ENCODE measurements at places on chromosomes 1 and 21.
A peak's percentile ranks its signal among the peaks of the same experiment; 100 is the strongest.

- no peak overlapping the region for H3K27ac ChIP-seq
- H3K36me3 ChIP-seq = no peaks in the 10 kb centered on the region
- DNase-seq = no peak
- no peaks in the 10 kb centered on the region for H3K4me1 ChIP-seq
- H3K4me3 ChIP-seq = no peak overlapping the region
- no peaks in the 10 kb centered on the region for H3K27me3 ChIP-seq
These were observed 49.8 kb upstream of the SCAF4 start for GRCh38 chr21:31781737-31782136.

GRCh38 chr21:26842300-26842699 lies 2.9 kb downstream of the ADAMTS1 start:
- peak overlapping the region; percentile 51 for H3K4me3 ChIP-seq
- H3K27ac ChIP-seq = peak overlapping the region; percentile 30
- H3K4me1 ChIP-seq = peaks cover 4% of the 10 kb centered on the region

DNA sequence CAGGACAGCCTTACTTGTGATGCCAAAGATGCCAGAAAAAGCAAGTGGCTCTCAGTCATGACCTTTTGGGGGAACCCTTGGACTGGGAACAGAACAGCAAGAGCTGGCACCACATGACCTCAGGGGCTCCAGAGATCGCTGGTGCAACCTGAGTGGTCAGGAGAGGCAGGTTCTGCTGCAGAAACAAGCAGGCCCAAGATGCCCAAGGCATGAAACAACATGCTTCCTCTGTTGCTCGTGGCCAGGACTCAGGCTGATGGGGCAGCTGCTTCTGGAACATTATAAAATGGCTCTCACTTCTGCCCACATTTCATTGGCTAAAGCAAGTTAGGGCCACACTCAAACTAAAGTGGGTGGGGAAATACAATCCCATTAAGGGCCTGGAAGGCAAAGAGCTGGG lies 17.7 kb upstream of the CLSTN1 start:
- H3K4me3 ChIP-seq = no peak overlapping the region
- H3K27me3 ChIP-seq = no peaks in the 10 kb centered on the region
- H3K36me3 ChIP-seq = no peaks in the 10 kb centered on the region

DNA sequence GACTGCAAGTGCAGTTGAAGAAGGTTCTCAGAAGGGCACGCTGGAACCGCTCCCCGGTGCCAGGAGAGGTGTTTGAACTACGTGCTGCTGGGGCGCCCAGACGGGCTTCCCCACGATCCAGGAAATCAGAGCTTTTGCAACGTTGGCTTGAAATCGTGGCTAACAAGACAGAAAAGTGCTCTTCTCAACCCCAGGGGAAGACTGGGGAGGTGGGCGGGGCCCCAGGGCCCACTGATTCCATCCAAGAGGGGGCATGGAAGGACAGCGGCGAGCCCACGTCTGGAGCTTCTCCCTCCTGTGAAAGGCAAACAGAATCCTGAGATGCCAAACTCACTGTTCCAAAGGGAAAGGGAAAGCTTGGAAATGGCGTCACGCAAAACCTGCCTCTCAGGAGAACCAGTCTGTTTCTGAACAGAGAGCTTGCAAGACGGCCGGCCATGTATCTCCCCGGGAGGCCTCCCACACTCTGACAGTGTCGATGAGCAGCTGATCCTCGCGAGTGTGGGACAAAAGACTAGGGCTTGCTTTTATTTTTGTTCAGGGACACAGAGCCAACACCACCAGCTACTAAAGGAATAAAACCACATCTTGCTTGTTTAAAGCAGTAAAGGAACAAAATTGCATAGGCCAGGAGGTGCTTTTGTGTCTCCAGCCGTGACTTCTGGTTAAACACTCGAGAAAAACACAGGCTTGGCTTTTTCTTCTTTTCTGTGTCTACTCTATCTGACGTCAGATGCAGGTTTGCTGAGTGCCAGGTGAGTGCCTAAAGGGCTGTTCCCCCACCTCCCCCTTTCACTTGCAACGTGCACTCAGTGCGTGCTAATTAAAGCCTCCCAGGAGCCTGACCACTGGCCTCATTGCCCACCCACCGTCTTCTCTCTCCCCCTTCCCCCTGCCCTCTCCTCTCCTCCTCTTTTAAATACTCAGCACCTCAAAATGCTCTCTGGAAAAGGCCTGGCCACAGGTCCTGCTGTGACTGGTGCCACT lies 41.5 kb downstream of the LRRC3 start:
- H3K4me3 ChIP-seq = no peak overlapping the region
- no peak for DNase-seq
- no peaks in the 10 kb centered on the region for H3K36me3 ChIP-seq
- no peak overlapping the region for H3K27ac ChIP-seq
- H3K27me3 ChIP-seq = no peaks in the 10 kb centered on the region

DNA sequence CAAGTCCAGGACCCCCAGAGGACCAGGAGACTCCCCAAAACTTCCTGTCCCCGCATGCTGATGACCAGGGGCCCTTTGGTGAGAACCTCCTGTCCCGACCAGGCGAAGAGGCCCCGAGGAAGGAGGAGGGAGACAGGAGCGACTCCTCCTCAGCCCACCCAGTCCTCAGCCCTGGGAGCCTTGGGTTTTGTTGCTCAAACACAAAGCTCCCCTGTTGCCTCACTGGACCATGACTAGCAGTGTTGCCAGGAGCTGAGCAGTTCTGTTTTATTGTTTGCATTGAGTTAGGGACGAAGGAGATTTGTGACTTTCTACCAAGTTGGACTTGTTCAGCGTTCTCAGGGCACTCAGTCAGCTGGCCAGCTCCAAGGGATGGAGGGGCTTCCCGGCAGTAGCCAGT lies 10.0 kb downstream of the UMODL1 start:
- H3K27me3 ChIP-seq = no peaks in the 10 kb centered on the region
- DNase-seq = peak; percentile 21
- no peaks in the 10 kb centered on the region for H3K4me1 ChIP-seq
- H3K36me3 ChIP-seq = no peaks in the 10 kb centered on the region
- no peak overlapping the region for H3K27ac ChIP-seq
- H3K4me3 ChIP-seq = no peak overlapping the region

DNA sequence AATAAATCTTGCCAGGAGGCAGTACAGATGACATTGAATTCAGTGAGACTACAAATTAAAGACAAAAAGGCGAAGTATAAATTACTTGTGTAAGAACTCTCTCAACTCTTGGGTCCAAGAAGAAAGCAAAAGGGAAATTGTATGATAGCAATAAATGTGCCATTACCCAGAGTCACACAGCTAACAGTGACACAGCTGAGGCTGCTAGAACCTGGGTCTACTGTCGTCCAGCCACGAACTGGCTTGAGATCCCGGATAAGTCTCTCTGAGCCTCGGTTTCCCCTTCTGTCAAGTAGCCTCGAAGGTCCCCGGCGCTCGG lies 362 bp upstream of the ROR1 start:
- no peaks in the 10 kb centered on the region for H3K27me3 ChIP-seq
- no peaks in the 10 kb centered on the region for H3K36me3 ChIP-seq
- no peak overlapping the region for H3K27ac ChIP-seq
- peaks cover 8% of the 10 kb centered on the region for H3K4me1 ChIP-seq
- H3K4me3 ChIP-seq = peak overlapping the region; percentile 53

- no peak for DNase-seq
- no peaks in the 10 kb centered on the region for H3K36me3 ChIP-seq
- no peaks in the 10 kb centered on the region for H3K27me3 ChIP-seq
- H3K27ac ChIP-seq = no peak overlapping the region
These were observed 41.8 kb upstream of the POU3F1 start for GRCh38 chr1:38088366-38088765.

DNA sequence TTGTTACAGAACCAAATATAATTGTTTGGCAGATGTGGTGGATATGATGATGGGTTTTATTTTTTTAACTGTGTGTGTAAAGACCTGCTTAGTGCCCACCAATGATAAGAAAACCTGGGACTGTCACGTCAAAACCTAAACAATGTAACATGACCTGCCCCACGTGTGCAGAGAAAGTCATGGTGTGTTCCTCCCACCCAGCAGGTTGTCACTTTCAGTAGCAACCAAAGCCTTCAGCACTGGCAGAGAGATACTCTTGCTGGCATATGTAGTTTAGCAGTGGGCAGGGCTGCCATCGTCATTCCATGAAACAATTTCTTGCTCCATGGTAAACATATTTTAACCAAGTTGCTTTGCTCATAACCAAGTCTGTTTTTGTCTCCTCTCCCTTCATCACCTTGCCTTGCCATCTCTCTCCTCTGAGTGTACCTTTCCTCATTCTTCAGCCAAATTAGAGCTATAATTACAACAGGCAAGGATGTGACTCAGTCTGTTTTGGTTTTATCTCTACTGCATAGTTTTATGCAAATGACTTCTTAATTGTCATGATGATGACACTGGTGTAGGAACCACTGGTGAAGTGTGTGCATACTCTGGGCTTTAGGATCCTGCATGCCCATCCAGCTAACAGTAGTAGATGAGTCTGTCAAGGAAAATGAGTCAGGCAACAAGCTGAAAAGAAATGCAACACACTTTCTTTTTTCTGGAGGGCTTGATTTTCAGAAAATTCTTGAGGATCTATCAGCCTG lies 150.3 kb downstream of the EDEM3 start:
- peaks cover 1% of the 10 kb centered on the region for H3K36me3 ChIP-seq
- no peak for DNase-seq
- peaks cover 3% of the 10 kb centered on the region for H3K4me1 ChIP-seq
- no peaks in the 10 kb centered on the region for H3K27me3 ChIP-seq
- no peak overlapping the region for H3K27ac ChIP-seq
- no peak overlapping the region for H3K4me3 ChIP-seq

GRCh38 chr1:93108335-93108734 lies 29.3 kb downstream of the MTF2 start:
- H3K4me1 ChIP-seq = no peaks in the 10 kb centered on the region
- DNase-seq = no peak
- no peak overlapping the region for H3K27ac ChIP-seq
- no peaks in the 10 kb centered on the region for H3K27me3 ChIP-seq
- H3K36me3 ChIP-seq = peaks cover 14% of the 10 kb centered on the region
- no peak overlapping the region for H3K4me3 ChIP-seq

DNA sequence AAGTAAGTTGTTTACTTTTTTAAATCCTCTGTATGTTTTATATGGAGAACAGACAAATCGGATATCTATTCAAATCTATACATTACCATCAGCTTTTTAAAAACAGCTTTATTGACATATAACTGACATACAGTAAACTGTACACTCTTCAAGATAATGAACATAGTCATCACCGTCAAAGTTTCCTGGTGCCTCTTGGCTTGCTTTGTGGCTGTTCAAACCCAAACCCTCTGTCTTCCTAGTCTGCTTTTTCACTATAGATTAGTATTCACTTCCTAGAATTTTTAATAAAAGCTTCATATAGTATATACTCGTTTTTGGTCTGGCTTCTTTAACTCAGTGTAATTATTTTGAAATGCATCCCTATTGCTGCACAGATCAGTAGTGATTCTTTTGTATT lies 56.4 kb upstream of the TPTE start:
- H3K27me3 ChIP-seq = no peaks in the 10 kb centered on the region
- no peak for DNase-seq
- H3K27ac ChIP-seq = no peak overlapping the region
- H3K36me3 ChIP-seq = no peaks in the 10 kb centered on the region

- H3K27me3 ChIP-seq = no peaks in the 10 kb centered on the region
- H3K36me3 ChIP-seq = no peaks in the 10 kb centered on the region
- no peak overlapping the region for H3K27ac ChIP-seq
- DNase-seq = no peak
- H3K4me3 ChIP-seq = no peak overlapping the region
- no peaks in the 10 kb centered on the region for H3K4me1 ChIP-seq
These were observed 271.7 kb upstream of the C1orf174 start for GRCh38 chr1:4171480-4172450.

GRCh38 chr1:88421997-88422396 lies 262.1 kb upstream of the PKN2 start:
- H3K4me1 ChIP-seq = no peaks in the 10 kb centered on the region
- no peak overlapping the region for H3K27ac ChIP-seq
- no peaks in the 10 kb centered on the region for H3K27me3 ChIP-seq
- no peaks in the 10 kb centered on the region for H3K36me3 ChIP-seq
- no peak for DNase-seq
- H3K4me3 ChIP-seq = no peak overlapping the region

- no peaks in the 10 kb centered on the region for H3K36me3 ChIP-seq
- no peak for DNase-seq
- H3K27ac ChIP-seq = no peak overlapping the region
- no peaks in the 10 kb centered on the region for H3K27me3 ChIP-seq
These were observed 42.9 kb downstream of the CRYAA start for GRCh38 chr21:43211760-43212115.

GRCh38 chr21:37414292-37415253 lies 48.0 kb downstream of the DYRK1A start:
- H3K4me1 ChIP-seq = no peaks in the 10 kb centered on the region
- H3K36me3 ChIP-seq = peaks cover 2% of the 10 kb centered on the region
- no peak for DNase-seq
- no peak overlapping the region for H3K4me3 ChIP-seq
- H3K27me3 ChIP-seq = no peaks in the 10 kb centered on the region
- H3K27ac ChIP-seq = no peak overlapping the region

- H3K4me1 ChIP-seq = no peaks in the 10 kb centered on the region
- no peak for DNase-seq
- H3K27me3 ChIP-seq = no peaks in the 10 kb centered on the region
These were observed 59.7 kb upstream of the DPYD start for GRCh38 chr1:97980530-97980929.

GRCh38 chr1:115577513-115577912 lies 64.3 kb upstream of the VANGL1 start:
- H3K4me3 ChIP-seq = no peak overlapping the region
- DNase-seq = no peak
- H3K27ac ChIP-seq = no peak overlapping the region
- H3K4me1 ChIP-seq = no peaks in the 10 kb centered on the region
- peaks cover 1% of the 10 kb centered on the region for H3K36me3 ChIP-seq

- no peak for DNase-seq
- peaks cover 3% of the 10 kb centered on the region for H3K36me3 ChIP-seq
- no peak overlapping the region for H3K27ac ChIP-seq
- no peaks in the 10 kb centered on the region for H3K27me3 ChIP-seq
- peaks cover 5% of the 10 kb centered on the region for H3K4me1 ChIP-seq
- H3K4me3 ChIP-seq = no peak overlapping the region
These were observed 288.4 kb downstream of the SMYD3 start for GRCh38 chr1:246218686-246219085.

- peaks cover 4% of the 10 kb centered on the region for H3K36me3 ChIP-seq
- H3K27me3 ChIP-seq = no peaks in the 10 kb centered on the region
- no peak overlapping the region for H3K27ac ChIP-seq
- H3K4me3 ChIP-seq = no peak overlapping the region
- no peaks in the 10 kb centered on the region for H3K4me1 ChIP-seq
These were observed 94.5 kb downstream of the FNBP1L start for GRCh38 chr1:93542398-93542797.

- H3K4me1 ChIP-seq = no peaks in the 10 kb centered on the region
- peak; percentile 28 for DNase-seq
- H3K4me3 ChIP-seq = no peak overlapping the region
These were observed 19.3 kb upstream of the C1orf21 start for GRCh38 chr1:184367427-184368038.

DNA sequence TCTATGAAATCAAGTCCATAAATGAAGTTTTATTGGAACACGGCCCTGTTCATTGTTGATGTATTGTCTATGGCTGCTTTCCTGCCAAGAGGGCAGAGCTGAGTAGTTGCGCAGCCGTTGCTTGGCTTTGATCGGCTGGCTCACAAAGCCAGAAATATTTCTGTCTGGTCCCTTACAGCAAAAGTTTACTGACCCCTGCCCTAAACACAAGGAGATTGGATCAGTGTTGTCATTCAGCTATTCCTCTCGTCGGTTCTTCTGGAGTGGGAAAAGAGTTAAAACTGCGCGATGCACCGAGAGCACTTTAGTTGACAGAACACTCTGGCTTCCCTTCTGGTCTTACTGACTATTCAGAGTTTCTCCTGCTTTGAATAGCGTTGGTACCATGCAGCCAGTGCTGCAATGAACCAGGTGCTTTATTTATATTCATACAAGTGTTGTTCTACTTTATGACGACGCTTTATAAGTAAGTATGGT lies 868 bp downstream of the ZBTB40 start:
- peaks cover 23% of the 10 kb centered on the region for H3K4me1 ChIP-seq
- H3K36me3 ChIP-seq = peaks cover 2% of the 10 kb centered on the region
- H3K27me3 ChIP-seq = no peaks in the 10 kb centered on the region
- peak overlapping the region; percentile 92 for H3K4me3 ChIP-seq
- peak; percentile 50 for DNase-seq

All from trophoblast cell (in vitro differentiated cells and primary cell).